ENCODE measurements at places on chromosomes 5 and 9.

GRCh38 chr5:168991311-168991710 lies 309.6 kb downstream of the SLIT3 start:
- DNase-seq = no peak

GRCh38 chr5:168481330-168481788 lies 4.9 kb upstream of the RARS1 start:
- no peak for DNase-seq

DNA sequence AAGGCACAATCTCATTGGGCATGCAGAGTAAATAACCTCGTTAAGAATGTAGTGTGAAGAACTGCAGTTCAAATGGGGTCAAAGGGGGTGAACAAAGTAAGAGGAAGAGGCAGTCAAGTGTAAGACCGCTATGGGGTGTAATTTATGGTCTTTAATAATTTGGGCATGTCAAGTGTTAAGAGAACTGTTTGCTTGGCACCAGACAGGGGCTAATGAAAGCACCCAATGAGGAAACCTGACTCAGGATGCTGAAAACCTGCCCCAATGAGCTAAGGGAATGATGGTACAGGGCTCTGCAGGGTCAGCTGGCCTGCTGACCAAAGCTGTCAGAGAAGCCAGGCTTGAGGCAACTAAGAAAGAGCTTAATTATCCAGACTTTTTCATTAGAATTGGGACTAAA lies 368.1 kb downstream of the DTWD2 start:
- DNase-seq = no peak

DNA sequence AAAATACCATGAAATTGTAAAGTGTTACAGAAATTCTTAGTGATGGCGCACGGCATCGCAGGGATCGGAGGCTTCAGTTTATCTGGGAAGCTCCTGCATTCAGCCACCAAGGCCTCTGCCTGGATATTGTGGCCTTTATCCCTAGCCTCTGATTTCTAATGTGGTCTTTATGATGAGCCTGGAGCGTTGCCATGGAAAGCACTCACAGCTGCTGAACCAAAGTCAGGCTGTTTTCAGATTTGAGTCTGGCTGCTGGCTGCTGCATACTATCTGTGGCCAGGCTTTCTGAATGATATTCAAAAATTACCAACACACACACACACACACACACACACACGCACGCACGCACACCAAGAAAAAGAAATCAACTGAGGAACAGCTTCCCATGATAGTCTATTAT lies 101.1 kb upstream of the ZNF366 start:
- DNase-seq = peak; percentile 60

DNA sequence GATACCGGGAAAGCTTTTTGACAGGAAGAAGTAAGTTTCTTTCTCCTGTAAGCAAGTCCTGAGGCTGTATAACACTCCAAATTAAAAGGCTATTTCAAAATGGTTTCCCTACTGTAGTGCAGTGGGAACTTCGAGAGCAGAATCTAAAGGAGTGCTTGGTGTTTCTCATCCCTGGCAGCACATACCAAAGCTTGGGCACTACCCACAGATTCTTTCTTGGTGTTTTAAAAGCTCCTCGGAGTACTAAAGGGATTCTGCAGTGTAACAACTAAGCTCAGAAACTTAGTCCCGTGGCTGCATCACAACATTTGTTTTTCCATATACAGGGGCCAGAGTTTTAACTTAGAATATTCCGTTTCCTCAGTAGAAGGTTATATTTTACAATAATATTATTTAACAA lies 5.6 kb upstream of the APC start:
- DNase-seq = no peak

- no peak for DNase-seq
Observed at GRCh38 chr9:8428389-8428788, 628.8 kb upstream of the DMAC1 start.

- no peak for DNase-seq
Observed at GRCh38 chr5:96657068-96657467, 5.1 kb upstream of the CAST start.

GRCh38 chr5:159386028-159386711 lies 55.9 kb upstream of the IL12B start:
- DNase-seq = no peak

GRCh38 chr5:94470802-94471201 lies 147.6 kb downstream of the KIAA0825 start:
- DNase-seq = no peak

DNA sequence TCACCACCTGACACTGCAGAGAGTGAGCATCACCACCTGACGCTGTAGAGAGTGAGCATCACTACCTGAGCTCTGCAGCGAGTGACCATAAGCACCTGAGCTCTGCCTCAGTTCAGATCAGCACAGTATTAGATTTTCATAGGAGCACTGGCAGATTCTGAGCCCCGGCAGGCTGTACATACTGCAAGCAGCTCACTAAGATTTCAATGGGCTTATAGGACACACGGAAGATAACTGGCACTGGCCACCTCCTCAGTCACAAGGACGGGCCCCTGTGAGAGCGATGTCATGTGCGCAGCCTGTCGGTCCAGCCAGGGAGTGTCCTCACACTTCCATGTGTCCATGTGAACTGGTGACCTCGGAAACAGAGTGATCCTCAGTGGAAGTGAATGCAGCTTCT lies 153.5 kb upstream of the IRX2 start:
- DNase-seq = no peak

GRCh38 chr5:168706655-168707069 lies 127.5 kb upstream of the PANK3 start:
- peak; percentile 20 for DNase-seq

DNA sequence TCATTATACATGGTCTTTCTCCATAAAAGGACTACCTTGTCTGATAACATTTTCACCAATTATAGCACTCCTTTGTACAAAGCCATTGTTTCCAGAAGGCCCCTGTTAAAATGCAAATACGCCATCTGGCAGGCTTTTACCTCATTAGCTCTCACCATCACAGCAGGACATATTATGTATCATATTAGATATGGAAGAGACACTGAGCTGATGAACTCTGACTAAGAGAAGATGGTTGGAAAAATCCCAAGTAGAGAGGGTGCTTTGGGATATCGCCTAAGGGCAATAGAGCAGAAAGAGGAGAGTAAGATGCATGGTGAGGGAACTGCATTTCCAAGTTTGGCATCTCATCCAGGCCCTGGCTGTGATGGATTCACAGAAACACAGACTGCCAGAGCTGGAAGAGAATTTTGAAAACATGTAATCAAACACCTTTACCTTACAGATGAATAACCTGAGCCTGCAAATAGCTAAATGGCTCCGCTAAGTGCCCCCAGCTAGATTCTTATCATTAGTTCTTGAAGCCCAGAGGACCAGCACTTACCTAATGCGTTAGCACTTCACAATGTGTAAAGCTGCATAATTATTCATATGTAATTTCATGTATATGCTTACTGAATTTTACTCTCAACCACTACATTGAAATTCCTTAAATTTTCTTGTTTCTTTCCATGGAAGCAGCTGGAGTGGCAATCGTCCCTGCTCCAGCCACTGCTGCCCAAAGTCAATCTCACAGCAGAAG lies 393.6 kb upstream of the IZUMO3 start:
- peak; percentile 31 for DNase-seq

GRCh38 chr5:102991802-102992201 lies 128.1 kb downstream of the GIN1 start:
- no peak for DNase-seq

DNA sequence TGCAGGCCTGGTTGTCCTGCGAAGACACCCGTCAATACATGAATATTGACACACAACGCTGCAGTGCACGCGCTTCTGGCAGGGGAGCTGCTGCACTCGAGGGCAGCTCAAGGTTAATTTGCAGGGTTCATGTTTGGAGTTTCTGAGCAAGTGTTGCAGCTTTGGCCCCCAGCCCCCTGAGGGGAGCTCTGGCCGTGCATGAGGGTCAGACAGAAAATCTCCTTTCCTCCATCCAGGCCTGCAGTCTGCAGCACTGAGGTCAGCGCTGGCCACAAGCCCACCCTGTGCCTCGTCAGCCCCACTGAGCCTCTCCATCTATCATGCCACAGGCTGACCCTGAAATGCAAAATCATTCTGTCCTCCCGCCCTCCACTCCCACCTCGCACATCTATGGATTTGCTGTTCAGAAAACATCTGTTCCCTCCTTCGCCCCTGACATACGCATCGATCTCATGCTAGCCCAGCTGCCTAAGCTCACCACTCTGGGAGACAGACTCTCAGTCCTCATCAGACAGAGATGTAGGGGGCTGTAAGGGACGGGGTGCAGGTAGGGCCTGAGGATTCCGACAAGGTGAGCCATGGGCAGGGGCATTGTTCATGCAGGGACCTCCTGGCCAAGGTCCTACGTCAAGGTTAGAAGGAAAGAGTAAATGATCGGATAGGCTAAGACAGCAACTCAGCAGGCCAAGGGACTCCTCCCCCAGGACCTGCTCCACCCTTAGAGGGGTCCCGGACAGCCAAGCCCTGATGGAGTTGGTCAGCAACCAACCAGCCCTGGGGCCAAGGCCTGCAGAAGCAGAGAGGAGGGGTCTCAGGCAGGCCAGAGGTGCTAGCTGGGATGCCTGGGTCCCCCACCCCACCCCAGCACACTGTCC lies 125.1 kb downstream of the KCNIP1 start:
- no peak for DNase-seq

DNA sequence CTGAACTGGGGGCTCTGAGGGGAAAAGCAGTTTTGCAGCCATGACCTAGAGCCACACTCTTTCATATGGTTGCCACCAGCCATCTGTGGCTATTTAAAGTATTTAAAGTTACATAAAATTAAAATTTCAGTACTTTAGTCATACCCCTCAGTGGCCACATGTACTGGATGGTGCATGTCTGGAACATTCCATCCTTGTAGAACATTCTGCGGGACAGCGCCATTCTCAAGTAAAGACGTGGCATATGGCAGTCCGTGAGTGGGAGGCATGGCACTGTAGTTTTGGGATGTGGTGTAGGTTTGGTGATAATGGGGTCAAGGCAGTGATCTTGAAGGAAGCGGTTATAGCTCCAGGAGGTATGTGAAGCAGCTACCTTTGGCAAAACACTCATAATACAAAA lies 61.4 kb upstream of the NFIL3 start:
- no peak for DNase-seq

- DNase-seq = no peak
Observed at GRCh38 chr5:138901716-138902115, 26.6 kb upstream of the LRRTM2 start.

- no peak for DNase-seq
Observed at GRCh38 chr9:92969516-92970466, 22.5 kb downstream of the FGD3 start.

GRCh38 chr9:126934441-126934840 lies 19.9 kb downstream of the RALGPS1 start:
- no peak for DNase-seq

- DNase-seq = no peak
Observed at GRCh38 chr9:115378241-115378640, 260.3 kb upstream of the TNC start.

GRCh38 chr9:34896112-34896511 lies 62.0 kb upstream of the PHF24 start:
- DNase-seq = no peak

- DNase-seq = no peak
Observed at GRCh38 chr9:4713849-4714248, 27.2 kb downstream of the AK3 start.

- no peak for DNase-seq
Observed at GRCh38 chr5:140054086-140054689, 11.1 kb upstream of the NRG2 start.

- DNase-seq = no peak
Observed at GRCh38 chr9:134812343-134812673, 68.3 kb upstream of the FCN2 start.

DNA sequence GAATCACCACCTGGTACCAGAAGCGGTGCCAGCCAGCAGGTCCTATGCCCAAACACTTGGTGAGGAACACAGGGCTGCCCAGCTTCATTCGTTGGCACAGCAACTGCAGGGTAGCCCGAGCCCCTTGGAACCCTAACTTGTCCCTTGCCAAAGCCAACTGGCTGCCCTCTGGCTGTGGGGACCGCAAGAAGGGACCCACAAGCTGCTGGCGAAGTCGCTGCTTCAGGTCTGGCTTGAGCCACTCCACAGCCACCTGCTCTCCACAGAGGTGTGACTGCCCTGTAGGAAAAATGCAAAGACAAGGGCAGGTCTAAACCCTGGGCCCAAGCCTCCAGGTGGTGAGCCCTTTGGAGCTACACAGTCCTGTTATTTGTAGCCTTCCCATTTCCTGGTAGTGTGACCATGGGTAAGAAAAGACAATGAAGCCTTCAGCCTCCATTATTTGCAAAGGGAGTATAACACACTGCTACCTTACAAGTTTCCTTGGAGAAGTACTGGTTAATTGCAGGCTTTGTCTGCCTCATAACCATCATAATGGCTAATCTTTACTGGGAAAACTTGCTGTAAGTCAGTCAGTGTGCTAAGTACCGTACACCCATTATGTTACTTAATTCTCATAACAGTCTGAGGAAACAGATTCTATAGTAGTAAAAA lies 1.8 kb downstream of the DND1 start:
- no peak for DNase-seq

DNA sequence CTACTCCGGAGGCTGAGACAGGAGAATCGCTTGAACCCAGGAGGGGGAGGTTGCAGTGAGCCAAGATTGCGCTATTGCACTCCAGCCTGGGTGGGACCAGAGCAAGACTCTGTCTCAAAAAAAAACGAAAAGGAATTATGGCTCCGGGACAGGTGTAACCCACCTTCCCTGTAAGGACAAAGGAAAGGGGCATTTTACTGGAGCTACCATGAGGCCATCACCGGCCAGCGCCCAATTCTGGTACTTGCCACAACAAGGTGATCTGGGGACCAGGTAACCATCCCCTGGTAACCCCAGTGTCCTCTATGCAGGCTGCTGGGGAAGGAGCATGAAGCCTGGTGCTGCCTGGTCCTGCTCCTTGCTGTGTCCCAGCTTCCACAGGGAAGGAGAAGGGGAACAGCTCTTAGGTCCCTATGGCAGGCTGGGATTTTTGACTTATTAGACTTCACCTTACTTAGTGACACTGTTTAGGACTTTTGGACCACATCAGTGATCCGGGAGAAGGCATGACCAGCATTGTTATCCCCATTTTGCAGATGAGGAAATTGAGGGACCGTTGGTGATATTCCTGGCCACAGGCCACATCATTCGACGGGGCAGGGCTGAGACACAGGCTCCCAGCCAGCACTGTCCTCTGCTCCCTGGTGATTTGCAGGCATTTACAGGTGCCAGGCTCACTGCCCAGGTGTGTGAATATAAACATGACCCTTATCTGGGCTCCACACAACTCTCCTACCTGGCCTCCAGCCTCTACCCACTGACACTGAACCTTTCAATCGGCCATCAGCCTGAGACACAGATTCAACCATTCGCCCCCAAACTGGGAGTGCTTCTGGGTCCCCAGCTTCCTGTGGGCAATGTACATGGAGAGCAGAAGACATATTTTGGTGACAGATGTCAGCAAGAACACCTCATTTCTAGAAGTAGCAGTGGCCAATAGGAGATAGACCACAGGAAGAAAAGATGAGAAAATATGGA lies 26.5 kb upstream of the ABO start:
- DNase-seq = no peak

GRCh38 chr5:53027913-53028312 lies 38.8 kb downstream of the ITGA2 start:
- no peak for DNase-seq

- DNase-seq = no peak
Observed at GRCh38 chr5:158513490-158514318, 586.0 kb downstream of the EBF1 start.

All from NCI-H1092 (cell line).